ENCODE measurements at places on chromosomes 13 and 19.
A peak's percentile ranks its signal among the peaks of the same experiment; 100 is the strongest.

DNA sequence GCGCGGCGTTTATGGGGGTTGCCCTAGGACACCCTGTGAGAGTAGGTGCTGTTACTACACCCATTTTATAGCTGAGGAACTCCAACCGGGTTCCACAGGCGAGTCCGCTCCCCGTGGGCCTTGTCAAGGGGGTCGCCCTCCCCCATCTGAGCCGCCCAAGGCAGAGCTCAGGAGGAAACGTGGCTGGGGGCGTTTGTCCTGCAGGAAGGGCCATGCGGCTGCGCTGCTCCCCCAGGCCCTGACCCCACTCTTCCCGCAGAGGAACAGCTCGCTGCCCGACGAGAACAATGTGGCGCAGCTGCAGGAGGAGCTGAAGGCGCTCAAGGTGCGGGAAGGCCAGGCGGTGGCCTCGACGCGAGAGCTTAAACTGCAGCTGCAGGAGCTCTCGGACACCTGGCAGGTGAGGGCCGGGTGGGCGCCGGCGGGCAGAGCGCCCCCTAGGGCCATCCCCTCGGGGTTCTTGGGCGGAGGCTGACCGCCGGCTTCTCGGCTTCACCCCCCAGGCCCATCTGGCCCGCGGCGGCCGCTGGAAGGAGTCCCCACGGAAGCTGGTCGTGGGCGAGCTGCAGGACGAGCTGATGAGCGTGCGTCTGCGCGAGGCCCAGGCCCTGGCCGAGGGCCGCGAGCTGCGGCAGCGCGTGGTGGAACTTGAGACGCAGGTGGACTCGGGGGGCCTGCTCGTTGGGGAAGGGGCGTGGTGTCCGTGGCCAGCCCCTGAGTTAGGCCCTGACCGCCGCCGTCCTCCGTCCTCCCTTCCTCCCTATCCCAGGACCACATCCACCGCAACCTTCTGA, 12.4 kb downstream of the PRR36 start:
- DNase-seq, result no peak

DNA sequence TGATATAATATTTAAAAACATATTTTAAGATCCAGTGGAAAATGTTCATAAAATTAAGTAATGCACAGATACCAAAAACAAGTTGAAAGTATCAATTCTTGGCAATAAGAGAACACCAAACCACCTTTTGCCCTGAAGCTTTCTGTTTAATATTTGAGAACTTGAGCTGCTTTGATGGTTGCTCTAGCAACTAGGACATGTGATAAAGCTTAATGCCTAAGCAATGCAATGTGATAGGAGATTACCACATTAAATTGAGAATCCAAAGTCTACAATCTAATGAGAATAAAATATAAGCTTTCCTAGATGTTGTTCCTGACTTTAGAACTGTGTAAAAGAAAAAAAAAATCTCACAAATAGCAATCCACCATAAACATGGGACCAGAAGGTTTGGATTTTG, 1367.5 kb upstream of the PCDH9 start:
- no peak for DNase-seq

DNA sequence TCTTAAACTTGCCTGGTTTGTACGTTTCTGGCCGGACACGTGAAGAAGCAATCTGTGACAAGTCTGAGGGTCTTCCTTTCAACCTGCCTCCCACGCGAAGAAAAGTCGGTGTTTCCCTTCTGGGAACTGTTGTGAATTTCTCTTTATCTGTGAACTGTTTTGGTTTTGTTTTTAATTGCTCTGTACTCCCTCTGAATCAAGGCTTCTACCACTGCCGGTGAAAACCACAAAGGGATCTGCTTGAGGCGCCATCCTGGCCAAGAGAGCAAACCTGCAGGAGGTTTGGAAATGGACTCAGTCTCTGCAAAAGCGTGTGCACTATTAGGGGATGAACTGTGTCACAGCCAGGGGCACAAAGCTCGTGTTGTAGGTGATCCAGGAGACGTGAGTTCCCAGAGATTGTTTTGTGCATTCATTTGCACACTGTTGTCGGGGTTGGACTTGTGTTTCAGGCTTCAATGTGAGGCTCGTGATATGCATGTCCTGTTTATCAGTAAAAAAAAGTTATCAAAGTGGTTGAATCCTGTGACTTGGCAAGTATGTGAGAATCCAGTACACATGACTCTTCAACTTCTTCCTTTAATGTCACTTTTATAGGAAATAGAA, 9.7 kb downstream of the SIGLEC8 start:
- DNase-seq, result no peak

- no peak for DNase-seq
Measured at GRCh38 chr19:3059653-3060052, 2.6 kb downstream of the TLE5 start.

DNA sequence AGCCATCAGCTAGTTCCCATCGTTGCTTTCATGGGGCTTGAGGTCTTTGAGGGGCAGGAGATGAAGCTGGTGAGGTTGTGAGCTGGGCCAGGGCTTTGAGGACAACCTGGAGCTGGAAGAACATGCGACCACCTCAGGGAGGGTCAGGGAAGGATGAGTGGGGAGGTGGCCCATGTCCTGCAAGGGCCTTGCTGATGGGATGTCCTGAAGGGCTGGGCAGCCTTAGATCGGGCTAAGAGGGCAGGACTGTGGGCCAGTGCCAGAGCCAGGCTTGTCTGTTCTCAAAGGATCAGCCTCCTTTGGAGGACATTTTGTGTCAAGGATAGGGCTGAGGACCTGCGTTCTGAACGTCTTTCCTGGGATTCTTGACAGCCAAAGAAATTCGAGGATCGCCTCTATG, 10.5 kb downstream of the CYTH2 start:
- DNase-seq, result no peak

- DNase-seq, result no peak
Measured at GRCh38 chr13:91704398-91704797, 306.0 kb downstream of the GPC5 start.

- no peak for DNase-seq
Measured at GRCh38 chr19:31761281-31761913, 412.2 kb upstream of the TSHZ3 start.

DNA sequence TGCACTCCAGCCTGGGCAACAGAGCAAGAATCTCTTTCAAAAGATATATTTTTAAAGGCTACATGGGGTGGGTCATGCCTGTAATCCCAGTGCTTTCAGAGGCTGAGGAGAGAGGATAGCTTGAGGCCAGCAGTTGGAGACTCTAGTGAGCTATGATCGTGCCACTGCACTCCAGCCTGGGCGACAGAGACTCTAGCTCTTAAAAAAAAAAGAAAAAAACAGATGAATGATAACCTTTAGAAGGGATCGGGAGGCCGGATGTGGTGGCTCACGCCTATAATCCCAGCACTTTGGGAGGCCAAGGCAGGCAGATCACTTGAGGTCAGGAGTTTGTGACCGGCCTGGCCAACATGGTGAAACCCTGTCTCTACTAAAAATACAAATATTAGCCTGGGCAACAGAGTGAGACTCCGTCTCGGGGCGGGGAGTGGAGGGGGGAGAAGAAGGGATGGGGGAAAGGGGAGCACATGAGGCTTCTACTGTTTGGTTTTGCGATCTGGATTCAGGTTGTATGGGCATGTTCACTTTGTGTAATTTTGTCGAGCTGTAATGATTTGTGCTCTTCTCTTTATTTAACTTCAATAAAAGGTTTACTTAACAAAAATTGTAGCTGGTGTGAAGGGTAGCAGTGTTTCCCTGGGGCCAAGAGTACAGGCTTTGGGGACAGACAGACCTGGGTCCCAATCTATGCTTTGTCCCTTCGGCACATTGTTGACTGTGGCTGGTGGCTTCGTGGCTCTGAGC, 1.1 kb upstream of the PSMC4 start:
- DNase-seq, result no peak

- DNase-seq, result no peak
Measured at GRCh38 chr13:72541674-72542073, 185.8 kb downstream of the MZT1 start.

GRCh38 chr13:24271601-24272451, 37.6 kb upstream of the C1QTNF9 start:
- DNase-seq, result peak; percentile 63

GRCh38 chr13:77696006-77696878, 1.2 kb upstream of the SLAIN1 start:
- no peak for DNase-seq

GRCh38 chr19:611481-611868, 21.8 kb downstream of the HCN2 start:
- DNase-seq, result no peak

DNA sequence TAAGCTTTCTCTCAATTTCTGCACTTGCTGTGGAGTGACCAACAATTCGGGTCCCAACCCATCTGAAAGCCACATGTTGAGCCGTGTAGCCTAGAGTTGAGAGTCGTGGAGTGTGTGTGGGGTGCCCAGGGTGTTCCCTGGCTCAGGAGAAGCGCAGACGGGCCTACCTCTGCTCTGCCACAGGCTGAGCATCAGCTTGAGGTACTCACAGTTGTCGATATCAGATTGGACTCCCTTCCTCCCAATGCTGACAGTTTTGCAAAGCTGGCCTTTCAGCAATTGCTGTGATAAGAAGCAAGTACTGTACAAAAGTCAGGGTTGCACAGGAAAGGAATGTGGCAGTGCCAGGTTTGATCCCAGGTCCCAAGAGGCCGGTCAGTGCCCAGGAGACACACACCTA, 133.4 kb upstream of the SPACA7 start:
- no peak for DNase-seq

GRCh38 chr19:51002542-51003311, 1.3 kb upstream of the KLK8 start:
- DNase-seq, result no peak

DNA sequence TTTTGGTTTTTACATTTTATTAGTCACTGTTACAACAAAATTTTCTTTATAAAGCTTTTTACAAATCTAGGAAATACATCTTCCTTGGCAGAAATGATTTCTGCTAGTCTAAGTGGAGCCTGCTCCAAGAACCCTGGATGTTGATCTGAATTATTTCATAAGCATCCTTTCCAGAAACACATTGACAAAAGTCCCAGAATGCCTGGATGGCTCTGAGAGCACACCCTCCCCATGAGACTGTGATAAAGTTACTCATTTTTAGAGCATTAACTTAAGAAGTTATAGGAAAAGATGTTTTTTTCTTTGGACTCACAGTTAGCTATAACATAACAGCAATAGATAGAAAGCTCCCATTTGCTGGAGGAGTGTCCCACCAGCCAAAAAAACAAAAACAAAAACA, 559.6 kb upstream of the SPRY2 start:
- DNase-seq, result no peak

GRCh38 chr19:45492627-45493470, 4.0 kb downstream of the RTN2 start:
- no peak for DNase-seq

DNA sequence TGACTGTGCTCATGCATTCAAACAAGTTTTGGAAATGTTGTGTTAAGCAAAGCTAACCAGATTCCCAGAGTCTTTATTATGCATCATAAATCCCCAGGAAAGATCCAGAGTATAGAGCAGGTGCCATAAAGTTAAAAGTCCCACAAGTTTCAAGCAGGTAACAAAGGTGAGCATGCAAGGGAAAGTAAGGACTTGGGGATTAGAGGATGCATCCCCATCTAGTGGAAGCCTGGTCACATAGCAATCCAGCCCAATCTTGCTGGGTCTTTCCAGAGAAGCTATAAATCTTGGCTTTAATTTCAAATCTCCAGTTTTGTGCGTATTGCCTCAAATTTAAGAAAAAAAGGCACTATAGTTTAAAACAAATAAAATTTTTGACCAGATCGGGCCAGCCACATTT, 72.7 kb downstream of the ZNF254 start:
- DNase-seq, result no peak

- no peak for DNase-seq
Measured at GRCh38 chr13:90205911-90206310, 1141.6 kb upstream of the MIR17HG start.

GRCh38 chr19:57302727-57303401, 17.4 kb upstream of the ZNF543 start:
- DNase-seq, result no peak

GRCh38 chr13:20782116-20782708, 8.5 kb upstream of the EEF1AKMT1 start:
- no peak for DNase-seq

- DNase-seq, result no peak
Measured at GRCh38 chr19:2624537-2625091, 77.9 kb downstream of the GNG7 start.

DNA sequence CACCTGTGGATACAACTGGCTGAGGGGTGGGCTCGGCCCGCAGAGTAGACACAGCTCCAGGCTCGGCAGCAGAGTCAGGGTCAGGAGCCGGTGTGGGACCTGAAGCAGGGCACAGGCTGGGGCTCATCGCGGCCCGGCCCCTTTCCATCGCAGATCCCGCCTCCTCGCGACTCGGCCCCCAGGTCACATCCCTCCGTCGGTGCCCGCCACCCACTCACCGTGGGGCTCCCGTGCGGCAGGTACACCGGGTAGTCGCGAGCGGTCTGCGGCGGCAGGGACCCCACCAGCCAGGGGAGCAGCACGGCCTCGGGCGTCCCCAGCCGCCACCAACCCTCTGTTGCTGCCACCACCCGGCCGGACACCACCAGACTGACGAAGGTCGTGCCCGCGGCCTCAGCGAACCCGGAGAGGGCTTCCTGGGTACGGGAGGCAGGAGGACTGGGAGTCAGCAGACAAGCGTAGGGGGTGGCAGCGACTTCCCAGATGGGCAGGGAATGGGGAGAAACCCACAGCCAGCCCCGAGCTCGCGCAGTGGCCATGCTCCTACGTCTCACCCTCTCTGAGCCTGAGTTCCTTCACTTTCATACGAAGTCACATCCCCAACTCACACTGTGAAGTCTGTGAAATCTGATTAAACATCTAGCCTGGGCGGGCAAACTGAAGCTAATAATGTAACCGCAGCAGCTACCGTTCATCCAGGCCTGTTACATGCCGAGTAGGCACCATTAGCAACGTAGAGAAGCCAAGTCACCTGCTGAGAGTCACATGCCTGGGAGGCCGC, 3.7 kb downstream of the FUZ start:
- no peak for DNase-seq

GRCh38 chr13:23828866-23829265, 60.3 kb downstream of the MIPEP start:
- no peak for DNase-seq

GRCh38 chr13:64930636-64931035, 2299.5 kb downstream of the PCDH9 start:
- no peak for DNase-seq

GRCh38 chr13:97273341-97273831, 51.3 kb downstream of the MBNL2 start:
- no peak for DNase-seq

GRCh38 chr13:84567848-84568247, 685.6 kb upstream of the SLITRK1 start:
- peak; percentile 54 for DNase-seq
